ENCODE measurements at places on chromosomes 6 and 20.
A peak's percentile ranks its signal among the peaks of the same experiment; 100 is the strongest.

DNA sequence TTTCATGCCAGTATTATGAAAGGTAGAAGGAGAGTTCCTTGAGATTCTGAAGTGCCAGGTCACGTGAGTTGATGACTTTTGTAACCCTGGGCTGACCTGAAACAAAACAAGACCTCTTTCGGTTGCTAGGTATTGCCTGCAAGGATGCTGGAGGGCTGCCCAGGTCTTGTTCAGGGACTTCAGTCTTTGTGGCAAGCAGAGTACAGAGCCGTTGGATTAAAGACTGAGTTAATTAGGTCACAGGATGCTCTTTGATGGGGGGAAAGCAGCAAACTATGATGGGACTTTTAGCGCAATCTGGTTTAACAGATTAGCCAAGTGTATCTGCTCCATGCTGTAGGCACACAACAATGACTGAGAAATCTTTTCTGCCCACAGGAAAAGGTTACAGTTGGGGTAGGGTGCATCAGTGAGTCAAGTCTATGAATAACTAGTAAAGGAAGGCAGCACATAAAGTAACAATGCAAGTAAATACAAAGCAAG, 12.8 kb upstream of the ELOVL5 start:
- DNase-seq: no peak

DNA sequence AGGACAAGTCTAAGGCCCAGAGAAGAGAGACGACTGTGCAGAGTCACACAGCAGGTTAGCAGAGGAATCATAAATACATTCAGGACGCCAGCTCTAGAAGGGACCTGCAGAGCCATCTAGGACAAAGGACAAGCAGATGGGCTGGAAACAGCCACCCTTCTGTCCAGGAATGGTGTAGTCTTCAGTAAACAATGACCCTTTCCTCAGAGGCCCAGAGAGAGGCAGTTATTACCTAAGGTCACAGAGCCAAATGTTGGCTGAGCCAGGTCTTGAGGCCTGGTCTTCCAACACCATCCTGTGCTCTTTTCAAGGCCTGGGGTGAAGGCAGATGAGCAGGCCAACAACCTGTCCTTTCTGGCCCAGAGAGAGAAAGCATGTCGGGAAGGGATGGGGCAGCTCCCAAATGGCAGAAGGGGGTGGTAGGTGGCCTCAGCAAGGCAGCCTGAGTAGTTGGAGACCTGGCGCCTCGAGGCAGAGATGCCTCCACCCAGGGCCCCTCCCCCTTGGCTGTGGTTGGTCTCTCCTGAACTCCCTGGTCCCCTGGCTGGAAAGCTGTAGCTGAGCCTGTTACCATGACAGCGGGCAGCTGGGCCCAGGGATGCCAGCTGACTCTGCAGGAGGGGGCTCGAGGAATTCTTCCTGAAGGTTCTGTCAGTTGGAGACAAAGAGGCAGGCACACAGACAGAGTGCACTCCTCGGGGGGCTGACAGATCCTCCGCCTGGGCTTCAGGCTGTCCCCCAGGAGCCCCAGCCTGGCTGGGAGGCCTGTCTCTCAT, 24.8 kb downstream of the EPB41L1 start:
- DNase-seq: no peak

DNA sequence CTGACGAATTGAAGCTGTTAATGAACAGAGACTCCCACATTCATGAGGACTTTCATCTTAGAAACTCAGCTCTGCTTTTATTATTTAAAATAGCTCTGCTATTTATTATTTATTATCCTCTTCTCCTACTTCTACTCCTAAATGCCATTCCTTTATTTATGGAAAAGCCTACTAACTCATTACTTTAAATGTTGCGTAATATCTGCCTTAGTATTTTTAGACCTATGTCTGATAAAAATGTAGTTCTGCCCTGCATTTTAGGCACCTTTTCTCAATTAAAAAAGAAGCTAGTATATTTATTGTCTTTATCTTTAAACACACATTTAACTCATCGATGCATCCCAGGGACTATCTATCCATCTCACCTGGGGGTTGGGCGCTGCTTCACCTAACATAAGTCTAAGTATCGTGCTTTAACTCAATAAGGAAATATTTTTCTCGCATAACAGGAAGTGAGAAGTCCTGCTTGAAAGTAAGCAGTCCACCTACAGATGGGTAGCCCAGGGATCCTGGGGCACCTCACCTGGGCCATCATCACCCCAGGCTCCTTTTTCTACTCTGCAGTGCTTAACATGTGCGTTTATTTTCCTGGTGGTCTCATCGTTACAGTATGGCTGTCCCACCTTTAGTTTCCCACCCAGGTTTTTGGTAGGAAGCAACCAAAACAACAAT, 31.3 kb upstream of the FAM184A start:
- DNase-seq: no peak

DNA sequence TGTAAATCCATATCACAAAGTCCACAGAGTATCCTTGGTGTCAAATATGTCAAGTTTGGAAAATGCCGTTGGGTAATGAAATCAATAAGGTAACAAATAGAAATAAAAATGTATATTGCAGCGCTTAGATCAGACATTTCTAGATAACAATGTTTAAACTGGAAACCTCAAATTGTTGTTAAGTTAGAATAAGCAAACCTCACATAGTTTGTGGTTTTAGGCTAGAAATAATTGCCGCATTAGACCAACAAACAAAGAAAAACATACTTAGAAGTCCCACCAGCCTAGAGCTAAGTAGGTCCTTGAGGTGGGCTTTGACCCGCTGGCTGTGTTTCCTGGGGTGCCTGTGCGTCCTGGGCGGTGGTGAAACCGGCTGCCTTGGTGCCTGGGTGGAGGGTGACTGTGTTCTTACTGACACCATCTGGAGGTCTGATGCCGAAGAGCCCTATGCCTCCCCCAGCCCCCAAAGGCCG, 71.4 kb downstream of the DACT2 start:
- DNase-seq: no peak

GRCh38 chr20:64156136-64156885, 7.9 kb upstream of the MYT1 start:
- no peak for DNase-seq

- DNase-seq: no peak
Observed at GRCh38 chr20:46695892-46696291, 6.6 kb upstream of the TP53RK start.

- no peak for DNase-seq
Observed at GRCh38 chr6:119079283-119079809, 882 bp upstream of the FAM184A start.

GRCh38 chr6:17740559-17741220, 34.0 kb upstream of the NUP153 start:
- no peak for DNase-seq

- DNase-seq: no peak
Observed at GRCh38 chr6:104955491-104955890, 1.4 kb upstream of the LIN28B start.

- DNase-seq: peak; percentile 40
Observed at GRCh38 chr6:117548797-117549301, 53.5 kb downstream of the GOPC start.

- DNase-seq: no peak
Observed at GRCh38 chr6:85015396-85015990, 251.1 kb upstream of the TBX18 start.

GRCh38 chr6:94623586-94623985, 953.7 kb upstream of the MANEA start:
- DNase-seq: no peak

GRCh38 chr6:143198312-143198711, 137.6 kb downstream of the AIG1 start:
- no peak for DNase-seq

GRCh38 chr6:109892451-109893435, 85.4 kb upstream of the GPR6 start:
- no peak for DNase-seq

DNA sequence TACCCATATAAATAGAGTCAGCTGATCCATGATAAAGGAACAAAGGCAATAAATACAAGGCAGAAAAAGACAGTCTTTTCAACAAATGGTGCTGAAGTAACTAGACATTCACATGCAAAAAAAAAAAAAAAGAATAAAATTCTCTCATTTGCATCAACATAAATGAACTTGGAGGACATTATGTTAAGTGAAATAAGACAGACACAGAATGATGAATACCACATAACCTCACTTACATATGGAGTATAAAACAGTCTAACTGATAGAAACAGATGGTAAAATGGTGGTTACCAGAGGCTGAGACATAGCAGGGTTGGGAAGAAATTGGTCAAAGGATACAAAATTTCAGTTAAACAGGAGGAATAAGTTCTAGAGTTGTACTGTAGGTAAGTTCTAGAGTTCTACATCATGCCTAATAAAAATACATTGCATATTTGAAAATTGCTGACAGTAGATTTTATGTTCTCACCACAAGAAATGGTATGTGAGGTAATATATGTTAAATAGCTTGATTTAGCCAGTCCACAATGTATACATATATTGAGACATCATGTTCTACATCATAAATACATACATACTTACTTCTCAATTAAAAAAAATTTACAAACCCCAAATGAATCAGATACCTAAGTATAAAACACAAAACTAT, 8.3 kb downstream of the ZNF322 start:
- no peak for DNase-seq

DNA sequence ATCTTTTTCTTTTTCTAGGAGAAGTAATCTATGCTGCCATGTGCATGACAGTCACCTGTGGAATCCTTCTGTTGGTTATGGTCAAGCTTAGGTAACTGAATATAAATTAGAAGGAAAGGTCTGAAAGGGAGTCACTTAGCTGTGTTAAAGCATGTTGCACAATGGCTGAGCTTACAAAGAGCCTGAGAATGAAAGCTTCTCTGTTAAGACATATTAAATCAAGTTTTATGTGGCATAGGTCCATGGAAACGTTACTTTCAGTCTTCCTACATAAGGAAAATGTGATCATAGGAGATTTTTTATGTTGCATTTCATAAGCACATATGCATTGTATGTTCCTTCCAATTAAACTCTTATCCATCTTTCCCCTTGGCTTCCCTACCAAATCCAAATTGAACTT, 72.1 kb downstream of the GFRAL start:
- no peak for DNase-seq

DNA sequence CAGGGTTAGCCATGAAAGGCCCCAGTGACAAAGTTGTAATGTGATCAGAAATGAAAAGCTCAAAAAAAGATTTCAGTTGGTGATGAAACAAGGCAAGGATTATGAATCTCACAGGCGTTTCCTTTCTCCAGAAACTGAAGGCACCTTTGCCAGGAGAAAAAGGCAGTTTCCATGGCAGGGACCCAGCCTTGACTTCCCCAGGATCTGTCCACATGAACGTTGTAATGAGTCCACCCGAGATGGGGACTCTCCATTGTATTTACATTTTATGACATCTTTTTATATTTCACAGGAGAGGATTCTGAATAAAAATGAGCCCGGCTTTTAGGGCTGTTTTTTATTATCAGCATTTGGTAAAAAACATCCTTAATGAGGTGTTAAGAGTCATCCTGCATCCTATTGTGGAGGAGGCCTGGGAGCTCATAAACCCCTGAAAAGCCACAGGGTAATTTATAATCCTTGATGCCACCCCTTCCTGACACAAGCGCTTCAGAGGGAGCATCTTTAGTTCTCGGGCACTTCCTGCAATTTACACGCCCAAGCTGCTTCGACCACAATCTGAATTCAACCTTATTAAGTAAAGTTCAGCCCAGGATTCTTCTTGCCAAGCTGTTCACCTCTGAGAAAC, 74.1 kb upstream of the SALL4 start:
- no peak for DNase-seq

DNA sequence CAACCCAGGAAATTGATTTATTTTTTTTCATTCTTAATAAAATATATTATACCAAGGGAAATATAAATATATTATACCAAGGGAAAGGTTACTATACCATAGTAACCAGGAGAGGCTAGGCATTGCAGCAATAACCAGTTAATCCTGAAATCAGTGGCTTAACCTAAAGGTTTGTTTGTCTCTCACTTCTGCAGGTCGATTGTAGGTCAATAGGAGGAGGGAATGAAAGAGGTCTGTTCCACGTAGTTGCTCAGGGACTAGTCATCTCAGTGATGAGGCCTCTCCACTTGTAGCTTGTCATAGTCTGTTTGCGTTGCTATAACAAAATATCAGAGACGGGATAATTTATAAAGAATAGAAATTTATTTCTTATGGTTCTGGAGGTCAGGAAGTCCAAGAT, 168.0 kb downstream of the GJA1 start:
- no peak for DNase-seq

DNA sequence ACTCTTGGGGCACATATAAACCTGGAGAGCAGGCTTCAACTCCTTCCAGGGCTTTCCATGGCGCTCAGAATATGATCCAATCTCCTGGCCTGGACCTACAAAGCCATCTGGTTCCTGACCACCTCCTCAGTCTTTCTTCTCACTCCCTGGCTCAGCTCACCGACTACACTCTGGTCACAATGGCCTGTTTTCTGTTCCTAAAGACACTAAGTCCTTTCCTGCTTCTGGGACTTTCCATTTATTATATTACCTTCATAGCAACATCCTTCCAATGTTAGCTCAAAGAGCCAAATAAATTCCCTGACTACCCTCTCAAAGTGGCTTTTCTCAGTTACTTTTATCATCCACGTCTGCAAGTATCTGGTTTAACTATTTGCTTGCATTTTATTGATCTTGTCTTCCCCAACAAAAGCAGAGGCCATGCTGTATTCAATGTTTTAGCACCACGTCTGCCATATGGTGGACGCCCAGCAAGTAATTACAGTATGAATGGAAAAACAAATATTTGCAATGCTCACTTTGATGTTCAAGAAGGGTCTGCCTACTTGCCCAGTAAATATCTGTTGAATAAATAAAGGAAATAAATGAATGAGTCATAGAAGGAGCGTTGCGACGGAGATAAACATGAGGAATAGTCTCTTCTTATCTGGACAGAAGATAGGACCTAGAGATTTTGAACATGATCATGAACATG, 328.4 kb downstream of the ESR1 start:
- no peak for DNase-seq

GRCh38 chr6:158207422-158207788, 39.3 kb downstream of the GTF2H5 start:
- DNase-seq: no peak

DNA sequence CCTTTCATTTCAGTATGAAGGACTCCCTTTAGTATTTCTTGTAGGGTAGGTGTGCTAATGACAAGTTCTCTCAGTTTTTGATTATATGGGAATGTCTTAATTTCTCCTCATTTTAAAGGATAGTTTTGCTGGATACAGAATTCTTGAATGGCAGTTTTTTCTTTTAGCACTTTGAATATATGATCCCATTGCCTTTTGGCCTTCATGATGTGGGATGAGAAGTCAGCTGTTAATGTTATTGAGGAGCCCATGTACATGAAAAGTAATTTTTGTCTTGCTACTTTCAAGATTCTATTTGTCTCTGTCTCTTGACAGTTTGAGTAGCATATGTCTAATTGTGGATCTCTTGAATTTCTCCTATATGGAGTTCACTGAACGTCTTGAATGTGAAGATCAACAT, 30.9 kb downstream of the RSPH3 start:
- DNase-seq: no peak

GRCh38 chr20:40470445-40471260, 218.4 kb downstream of the MAFB start:
- DNase-seq: no peak

DNA sequence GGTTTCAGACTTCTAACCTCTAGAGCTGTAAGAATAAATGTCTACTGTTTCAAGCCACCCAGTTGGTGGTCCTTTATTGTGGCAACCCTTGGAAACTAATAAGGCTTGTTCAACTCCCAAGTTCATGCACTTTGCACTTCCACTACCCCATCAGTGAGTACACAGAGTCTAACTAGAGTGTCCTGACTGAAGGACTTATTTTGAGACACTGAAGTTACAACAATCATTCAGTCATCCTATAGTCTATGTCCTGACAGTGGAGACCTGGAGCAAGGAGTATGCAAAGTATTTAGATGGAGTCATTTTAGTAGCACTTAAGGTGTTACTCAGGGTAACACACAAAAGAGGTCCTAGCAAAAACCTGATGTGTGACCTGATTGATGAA, 62.6 kb downstream of the VGLL2 start:
- DNase-seq: no peak

All from activated CD4-positive, CD25-positive, alpha-beta regulatory T cell treated with anti-CD3 and anti-CD28 coated beads, Interleukin-2, amount 50 U/mL, for 72 hours (primary cell).